Liver (tissue), 10 donors: ENCODE measurements at places on chromosomes 2 and 18. TPM values are rescaled to one million over a fixed set of nuclear protein-coding genes. Genes with fewer than 3 reads are reported as not detected.

Gene TMEM247
- not detected for total RNA-seq

Gene UCN
- total RNA-seq = not detected

Gene XIRP2
- total RNA-seq = 0.14 TPM

Gene IL37
- total RNA-seq = not detected

Gene POMC
- total RNA-seq = 0.84 TPM

Gene SPC25
- total RNA-seq = not detected

Gene MYO5B
- total RNA-seq = 23.4 TPM

Gene SAG
- total RNA-seq = not detected

Gene HK2
- total RNA-seq = 3.5 TPM

Gene KRTCAP3
- total RNA-seq = 2.8 TPM
